RWPE1 (cell line): ENCODE measurements at places on chromosomes 1 and 21.

- DNase-seq: peak; percentile 27
Measured at GRCh38 chr1:188237573-188238348, 1409.0 kb downstream of the PLA2G4A start.

DNA sequence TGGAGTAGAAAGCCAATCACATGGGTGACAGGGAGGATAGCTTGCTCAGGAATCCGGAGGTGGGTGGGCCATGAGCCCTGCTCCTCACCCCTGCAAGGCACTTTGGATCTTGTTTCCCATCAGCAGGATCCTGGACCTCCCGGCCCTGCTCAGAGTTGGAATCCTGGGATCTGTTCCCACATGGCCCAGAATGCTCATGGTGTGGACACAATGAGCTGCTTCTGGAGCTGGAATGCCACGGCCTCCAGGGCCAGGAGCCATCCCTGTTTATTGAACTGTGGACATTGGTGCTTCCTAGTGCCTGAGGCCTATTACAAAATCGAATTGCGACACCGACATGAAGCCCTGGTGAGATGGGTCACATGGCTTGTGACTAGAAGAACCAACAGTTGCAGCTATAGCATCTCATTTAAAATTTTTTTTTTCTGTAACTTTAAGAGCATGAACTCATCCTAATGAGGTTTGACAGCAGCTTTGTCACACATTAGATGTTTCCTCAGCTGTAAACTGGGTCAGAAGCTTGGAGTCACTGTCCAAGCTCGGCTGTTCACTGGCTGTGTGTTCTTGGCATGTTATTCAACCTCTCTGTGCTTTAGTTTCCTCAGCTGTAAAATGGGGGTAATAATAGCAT lies 40.4 kb upstream of the GOLT1A start:
- peak; percentile 50 for DNase-seq

GRCh38 chr1:151416231-151416630 lies 16.9 kb downstream of the PSMB4 start:
- DNase-seq: no peak

- DNase-seq: no peak
Measured at GRCh38 chr21:37811711-37812110, 104.5 kb downstream of the KCNJ6 start.

DNA sequence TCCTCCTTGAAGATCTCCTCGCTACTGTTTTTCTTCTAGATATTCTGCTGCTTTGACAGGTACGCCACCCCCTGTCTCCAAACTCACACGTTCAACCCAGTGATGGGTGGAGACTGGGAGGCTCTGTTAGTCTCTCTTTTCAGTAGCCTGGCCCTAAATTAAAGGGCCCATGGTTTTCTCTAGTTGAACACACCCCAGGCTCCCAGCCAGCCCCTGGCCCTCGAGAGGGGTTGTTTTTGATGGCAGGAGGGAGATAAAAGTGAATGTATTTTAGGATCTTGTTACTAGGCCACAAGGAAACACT lies 21.6 kb upstream of the CLDN14 start:
- no peak for DNase-seq

GRCh38 chr21:32587120-32587519 lies 1.8 kb upstream of the TCP10L start:
- no peak for DNase-seq
